ENCODE measurements at places on chromosomes 12 and 14.
A peak's percentile ranks its signal among the peaks of the same experiment; 100 is the strongest.

DNA sequence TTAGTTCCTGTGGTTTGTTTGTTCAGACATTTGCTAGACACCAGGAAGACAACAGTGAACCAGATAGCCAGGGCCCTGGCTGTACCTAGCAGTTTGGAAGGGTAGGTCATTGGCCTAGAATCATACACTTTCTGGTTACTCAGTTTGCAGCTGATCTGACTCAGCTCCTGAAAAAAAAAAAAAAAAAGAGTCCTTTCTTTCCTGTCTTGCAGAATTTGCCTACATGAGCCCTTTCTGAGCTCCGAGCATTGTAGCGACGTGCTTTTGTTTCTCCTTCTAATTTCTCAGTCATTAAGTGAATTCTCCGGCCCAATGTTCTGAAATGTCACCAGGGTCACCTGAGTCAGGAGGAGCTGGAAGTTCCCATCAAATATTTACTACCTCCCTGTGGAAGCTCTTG, 2.4 kb downstream of the CABP1 start:
- DNase-seq = no peak

DNA sequence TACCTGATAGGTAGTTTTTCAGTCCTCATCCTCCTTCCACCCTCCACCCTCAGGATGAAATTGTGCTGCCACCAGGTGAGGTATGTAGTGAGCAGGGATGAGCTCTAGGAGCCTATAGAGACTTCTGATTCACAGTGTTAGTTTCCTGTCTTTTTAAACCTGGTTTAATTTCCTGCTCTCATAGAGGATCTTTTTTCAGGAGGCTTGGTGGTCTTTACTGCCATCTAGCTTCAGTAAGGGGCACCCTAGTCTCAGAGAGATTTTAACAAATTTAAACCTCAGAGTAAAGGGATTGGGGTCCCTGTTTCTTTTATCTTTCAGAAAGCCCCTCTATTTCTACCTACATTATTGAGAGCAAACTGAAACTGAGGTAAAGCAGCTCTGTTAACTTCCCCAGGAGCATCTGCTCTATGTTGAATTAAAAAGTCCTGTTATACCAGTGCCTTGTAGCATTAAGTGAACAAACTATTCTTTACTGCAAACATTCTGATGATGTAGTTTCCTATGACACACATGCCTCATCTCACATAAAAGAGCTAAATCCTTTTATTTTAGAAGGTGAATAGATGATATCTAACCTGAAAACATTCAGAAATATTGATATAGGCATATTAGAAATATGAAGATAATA, 172.2 kb upstream of the DDHD1 start:
- no peak for DNase-seq

DNA sequence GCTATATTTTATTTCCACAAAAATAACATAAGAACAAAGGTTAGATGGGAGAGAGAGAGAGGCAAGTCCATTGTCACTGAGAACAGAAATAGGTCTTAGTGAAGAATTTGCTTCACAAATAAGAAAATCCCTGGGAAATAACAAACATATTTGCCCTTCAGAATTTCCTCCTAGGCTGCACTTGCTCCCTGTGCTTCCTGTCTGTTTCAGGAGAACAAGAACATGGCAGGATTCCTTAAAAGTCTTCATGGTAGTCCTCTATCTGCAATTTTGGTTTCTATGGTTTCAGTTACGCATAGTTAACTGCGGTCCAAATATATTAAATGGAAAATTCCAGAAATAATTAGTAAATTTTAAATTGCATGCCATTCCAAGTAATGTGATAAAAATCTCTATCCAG, 34.1 kb downstream of the SENP1 start:
- DNase-seq = no peak

DNA sequence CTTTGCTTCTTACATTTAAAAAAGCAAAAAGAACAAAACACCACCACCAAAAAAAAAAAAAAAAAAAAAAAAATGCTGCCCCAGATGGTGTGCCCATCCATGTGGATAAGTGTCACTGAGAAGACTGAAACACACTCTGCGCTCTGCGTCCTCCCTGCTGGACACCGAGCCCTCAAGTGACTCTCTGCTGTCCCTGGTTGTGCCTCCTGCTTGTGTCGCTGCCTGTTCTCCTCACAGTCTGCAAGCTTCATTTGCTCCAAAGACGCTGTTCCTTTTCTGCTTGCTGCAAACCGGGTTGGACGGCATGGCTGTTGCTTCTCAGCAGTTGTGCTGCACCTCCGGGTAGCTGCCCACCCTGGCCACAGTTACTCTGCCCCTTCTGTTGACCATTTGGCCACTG, 276.2 kb upstream of the ATP2B1 start:
- no peak for DNase-seq

GRCh38 chr12:76006028-76006925, 25.3 kb downstream of the PHLDA1 start:
- DNase-seq = no peak

DNA sequence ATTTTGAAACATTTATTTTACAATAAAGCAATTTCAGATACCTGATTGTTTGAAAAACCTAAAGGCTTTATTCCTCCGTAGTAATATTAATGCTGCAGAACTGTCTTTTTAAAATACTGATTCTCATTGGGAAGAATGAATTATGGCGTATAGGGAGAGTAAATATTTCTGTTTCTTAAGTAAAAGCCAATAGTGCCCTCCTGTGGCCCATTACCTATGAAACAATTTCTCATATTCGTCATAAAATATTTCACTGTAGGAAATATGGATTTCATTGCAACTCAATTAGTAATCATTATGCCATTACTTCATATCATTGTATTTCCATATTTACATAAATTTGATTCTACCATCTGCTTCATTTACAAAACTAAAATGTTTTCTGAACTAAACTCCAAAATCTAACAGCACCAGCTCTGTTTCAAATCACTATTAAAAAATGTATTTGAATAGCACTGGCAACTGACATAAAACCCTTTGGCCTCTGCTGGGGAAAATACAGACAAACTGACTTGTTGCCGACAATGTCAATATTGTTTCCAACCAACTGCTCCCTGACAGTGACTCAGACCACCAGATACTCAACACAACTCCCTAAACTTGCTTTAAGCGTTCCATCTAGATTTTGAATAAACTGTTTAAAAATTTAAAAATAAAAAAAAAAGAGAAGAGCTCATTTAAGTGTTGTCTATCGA, 290.3 kb downstream of the NAV3 start:
- DNase-seq = peak; percentile 49

- DNase-seq = no peak
Measured at GRCh38 chr12:44294649-44295048, 458.8 kb downstream of the TMEM117 start.

DNA sequence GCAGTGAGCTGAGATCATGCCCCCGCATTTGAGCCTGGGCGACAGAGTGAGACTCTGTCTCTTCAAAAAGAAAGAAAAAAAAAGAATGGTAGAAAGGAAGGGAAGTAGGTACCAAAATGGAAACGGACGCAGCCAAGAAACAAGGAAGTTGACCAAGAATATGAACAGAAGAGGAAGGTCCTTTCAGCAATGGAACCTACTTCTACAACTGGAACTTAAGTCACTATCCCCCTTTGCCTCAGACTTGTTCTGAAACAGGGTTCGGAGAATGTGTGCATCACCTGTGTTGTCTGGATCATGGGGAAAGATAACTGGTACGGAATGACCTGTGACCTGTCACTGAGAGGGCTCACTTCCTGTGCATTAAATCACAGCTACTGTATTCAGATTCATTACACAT, 43.9 kb upstream of the RNASE1 start:
- no peak for DNase-seq

- no peak for DNase-seq
Measured at GRCh38 chr14:54709444-54709843, 142.5 kb downstream of the SAMD4A start.

GRCh38 chr14:24213866-24214662, 776 bp upstream of the CHMP4A start:
- DNase-seq = no peak

GRCh38 chr12:13196130-13196921, at the start of gene EMP1:
EMP1 (plus strand) TSS chr12:13196726; CDS start chr12:13211511, 14,785 bp downstream.
- peak; percentile 100 for DNase-seq

GRCh38 chr14:82394916-82395315, 861.3 kb upstream of the SEL1L start:
- DNase-seq = no peak

DNA sequence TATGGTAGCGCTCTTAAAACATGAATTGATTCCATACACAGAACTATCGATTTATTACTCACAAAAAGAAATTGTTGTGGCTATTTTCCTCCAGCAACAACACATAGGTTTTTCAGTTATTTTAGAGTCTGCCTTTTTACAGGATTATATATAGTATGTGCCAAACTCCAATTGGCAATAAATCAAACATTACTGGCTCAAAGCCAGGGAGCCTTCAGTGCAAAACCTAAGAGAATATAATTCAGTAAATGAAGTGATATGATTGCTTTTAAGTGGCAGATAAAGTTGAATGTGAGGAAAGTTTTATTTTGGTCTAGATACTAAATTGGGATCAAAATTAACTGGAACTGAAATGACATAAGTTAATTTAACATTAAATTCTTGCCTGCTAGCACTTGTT, 234.8 kb downstream of the PIK3C2G start:
- no peak for DNase-seq

GRCh38 chr14:81263777-81264410, 43.1 kb upstream of the GTF2A1 start:
- no peak for DNase-seq

DNA sequence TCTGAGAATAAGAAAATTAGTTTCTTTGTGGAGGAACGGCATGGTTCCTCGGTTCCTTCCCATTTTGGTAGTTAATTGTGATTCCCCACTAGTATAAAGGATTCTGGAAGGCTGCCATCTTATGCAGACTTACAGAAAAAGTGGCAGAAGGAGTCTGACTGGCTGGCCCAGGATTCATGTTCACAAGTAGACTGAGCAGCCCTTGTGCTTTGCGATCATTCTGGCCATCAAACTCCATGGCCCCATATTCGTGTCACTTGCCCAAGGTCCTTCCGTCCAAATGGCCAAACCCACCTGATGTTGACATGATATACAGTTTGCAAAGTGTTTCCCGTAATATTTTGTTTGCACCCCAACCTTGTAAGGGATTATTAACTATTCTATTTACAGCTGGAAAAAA, 297.2 kb upstream of the AMIGO2 start:
- peak; percentile 21 for DNase-seq

- DNase-seq = no peak
Measured at GRCh38 chr12:20477255-20477654, 108.9 kb downstream of the PDE3A start.

DNA sequence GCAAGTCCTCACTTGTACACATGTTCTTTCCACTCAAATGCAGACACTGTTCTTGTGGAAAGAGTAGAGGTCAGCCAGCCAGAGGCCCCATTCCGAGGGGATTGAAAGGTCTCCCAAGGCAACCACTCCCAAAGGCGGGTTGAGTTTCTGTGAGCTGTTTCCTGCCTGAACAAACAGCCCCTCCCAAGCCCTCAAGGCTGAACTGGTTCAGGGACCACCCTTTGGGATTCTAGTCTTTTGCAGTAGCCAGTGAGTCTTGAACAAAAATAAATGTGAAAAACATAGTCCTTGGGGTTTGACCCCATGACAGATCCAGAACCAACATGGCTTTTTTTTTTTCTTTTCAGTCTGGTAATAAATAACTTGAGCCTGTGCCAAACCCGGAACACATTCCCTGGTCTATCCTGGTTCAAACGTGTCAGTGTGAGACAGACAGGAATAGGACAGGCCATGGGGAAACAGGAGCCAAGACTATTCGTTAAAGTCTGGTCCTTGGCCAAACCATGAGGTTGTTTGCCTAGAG, 17.6 kb upstream of the STK38L start:
- no peak for DNase-seq

- DNase-seq = peak; percentile 3
Measured at GRCh38 chr12:107917912-107918800, 143.7 kb downstream of the ASCL4 start.

DNA sequence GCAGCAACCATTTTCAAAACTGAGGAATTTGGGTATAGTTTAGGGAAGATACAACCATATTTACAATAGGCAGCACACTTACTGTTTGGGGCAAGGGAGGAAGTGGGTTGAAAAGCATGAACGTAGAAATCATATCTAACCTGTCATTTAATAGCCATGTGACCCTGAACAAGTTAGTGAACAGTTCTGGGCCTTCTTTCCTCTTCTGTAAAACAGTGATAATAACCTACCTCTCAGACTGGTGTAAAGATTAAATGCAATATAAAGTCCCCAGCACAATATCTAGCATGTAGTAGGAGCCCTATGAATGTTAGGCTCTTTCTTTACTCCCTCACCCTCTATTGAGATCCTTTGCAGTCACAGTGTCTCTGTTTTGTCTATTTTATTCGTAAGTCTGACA, 33.5 kb downstream of the A2ML1 start:
- DNase-seq = no peak

GRCh38 chr12:49233842-49234526, 30.9 kb upstream of the TUBA1C start:
- no peak for DNase-seq

DNA sequence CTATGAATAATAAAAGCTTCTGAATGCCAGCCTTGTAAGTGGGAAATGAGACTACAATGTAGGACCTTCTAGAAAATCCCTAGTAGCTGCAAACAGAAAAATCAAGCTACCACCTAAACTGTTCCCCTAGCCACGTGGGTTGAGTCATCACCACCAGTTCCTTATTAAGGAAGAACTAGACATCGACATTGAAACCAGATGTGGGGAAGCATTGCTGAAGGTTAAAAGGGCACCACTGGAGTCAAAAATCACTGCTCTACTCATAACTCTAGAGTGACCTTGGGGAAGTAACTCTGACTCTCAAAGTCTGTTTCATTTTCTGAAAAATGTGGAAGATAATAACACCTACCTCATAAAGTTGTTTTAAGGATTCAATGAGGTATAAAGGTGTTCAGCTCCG, 9.4 kb upstream of the CNIH1 start:
- peak; percentile 86 for DNase-seq

DNA sequence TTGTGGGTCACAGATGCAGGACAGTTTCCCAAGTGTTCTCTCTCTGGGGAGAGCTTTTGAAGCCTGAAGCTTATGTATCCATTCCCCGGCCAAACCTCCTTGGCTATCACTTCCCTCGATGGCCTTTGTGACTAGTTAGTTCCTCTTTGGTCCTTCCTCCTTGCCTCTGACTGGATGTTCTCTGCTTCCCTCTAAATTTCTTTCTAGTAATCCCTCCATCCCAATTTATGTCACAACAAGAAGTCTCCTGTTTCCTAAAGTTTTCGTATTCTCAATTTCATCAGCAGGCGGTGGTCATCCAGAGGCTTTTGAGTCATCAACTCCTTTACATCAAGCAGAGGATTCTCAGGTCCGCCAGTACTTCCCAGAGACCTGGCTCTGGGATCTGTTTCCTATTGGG, 27.5 kb downstream of the A2ML1 start:
- DNase-seq = no peak

DNA sequence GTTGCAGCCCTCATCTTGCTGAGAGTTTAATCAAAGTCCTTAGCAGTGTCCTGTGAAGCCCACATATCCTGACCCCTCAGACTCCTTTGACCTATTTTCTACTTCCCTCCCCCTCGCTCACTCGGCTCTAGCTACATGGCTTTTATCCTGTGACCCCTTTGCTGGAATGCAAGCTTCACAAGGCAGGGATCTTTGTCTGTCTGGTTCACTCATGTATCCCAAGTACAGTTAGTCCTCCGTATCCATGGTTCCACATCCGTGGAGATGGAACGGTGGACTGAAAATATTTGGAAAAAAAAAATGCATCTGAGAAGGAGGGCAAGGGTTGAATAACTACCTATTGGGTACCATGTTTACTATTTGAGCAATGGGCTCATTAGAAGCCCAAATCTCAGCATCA, 173.8 kb downstream of the BCAT1 start:
- DNase-seq = no peak

Data from AG10803 (cell line).